ENCODE measurements at places on chromosomes 11 and 22.

- DNase-seq = no peak
Measured at GRCh38 chr22:49968313-49968830, 7.8 kb downstream of the PIM3 start.

GRCh38 chr11:16095756-16096155 lies 260.6 kb downstream of the SOX6 start:
- no peak for DNase-seq

DNA sequence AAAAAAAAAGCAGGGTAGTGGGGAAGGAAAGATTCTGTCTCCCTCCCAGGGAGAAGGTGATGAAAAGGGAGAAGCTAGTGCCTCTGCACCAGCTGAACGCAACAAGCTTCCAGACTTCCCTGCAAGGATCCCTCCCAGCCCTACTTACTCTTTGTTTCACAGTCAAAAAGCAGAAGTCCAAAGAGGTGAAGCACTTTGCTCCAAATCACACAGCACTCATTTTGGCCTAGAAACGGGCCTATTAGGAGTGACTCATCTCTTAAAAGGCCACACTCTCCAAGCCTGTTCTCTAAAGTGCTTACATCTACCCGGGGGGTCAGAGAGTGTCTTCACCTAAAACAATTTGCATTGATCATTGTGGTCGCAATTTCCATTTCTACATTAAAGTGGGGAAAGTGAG lies 17.7 kb upstream of the GRK3 start:
- DNase-seq = peak; percentile 17

DNA sequence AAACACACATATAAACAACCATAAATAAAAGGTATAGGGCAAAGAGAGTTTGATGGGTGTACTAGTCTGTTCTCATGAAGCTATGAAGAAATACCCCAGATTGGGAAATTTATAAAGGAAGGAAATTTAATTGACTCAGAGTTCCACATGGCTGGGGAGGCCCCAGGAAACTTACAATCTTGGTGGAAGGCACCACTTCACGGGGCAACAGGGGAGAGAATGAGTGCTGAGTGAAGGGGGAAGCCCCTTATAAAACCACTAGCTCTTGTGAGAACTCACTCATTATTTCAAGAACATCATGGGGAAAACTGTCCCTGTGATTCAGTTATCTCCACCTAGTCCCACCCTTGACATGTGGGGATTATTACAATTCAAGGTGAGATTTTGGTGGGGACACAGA lies 385.9 kb upstream of the ANO5 start:
- no peak for DNase-seq

- no peak for DNase-seq
Measured at GRCh38 chr11:10669258-10670033, 24.1 kb downstream of the IRAG1 start.

- peak; percentile 27 for DNase-seq
Measured at GRCh38 chr11:85182441-85183387, 444.4 kb downstream of the DLG2 start.

DNA sequence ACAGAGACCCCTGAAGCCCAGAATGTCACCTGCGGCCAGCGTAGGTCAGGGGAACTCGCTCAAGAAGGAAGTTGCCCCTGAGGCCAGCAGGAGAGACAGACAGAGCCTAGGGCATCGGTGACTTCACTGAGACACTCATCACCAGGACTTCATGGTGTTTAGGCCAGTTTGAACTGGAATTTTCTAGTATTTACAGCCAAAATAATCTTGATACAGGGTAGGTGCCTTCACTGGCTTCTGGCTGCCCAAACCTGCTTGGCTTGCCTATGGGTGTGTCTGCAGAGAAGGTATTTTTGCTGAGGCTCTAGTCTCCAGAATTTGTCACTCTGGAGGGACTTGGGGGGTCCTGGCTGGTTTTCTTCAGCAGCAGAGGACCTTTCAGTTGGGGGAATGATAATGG lies 86.6 kb downstream of the FBXO7 start:
- DNase-seq = no peak

GRCh38 chr22:30832407-30832987 lies 136.1 kb downstream of the MORC2 start:
- peak; percentile 1 for DNase-seq

DNA sequence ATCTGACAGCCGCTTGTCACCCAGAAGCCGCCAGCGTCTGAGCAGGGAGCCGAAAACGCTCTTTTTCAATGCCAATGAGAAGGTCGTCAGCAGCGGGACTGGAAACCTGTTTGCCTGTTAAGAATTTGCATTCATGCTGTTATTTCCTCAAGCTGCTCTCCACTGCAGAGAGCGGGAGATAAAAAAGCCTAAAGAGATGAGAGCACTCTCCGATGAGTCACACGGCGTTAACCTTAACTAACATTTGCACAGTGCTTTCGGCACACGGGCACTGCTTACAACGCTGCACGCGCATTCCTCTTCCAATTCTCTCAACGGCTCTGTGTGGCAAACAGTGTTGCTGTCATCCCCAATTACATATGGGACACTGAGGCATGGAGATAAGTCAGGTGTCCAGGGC lies 40.0 kb upstream of the RTL6 start:
- no peak for DNase-seq

DNA sequence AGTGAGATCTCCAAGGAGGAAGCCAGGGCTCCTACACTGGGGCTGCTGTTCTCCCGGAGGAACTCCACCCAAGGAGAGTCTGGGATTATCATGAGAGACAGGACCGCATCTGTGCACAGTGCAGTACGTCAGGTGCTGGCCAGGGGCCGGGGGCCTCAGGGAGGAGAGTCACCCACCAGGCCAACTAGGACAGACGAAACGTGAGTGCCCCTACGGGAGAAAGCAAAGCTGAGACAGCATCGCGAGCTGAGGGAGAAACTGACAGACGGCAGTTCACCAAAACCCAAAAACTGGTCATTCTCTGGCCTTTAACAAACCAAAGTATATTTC lies 273.4 kb downstream of the BRD1 start:
- DNase-seq = no peak

- DNase-seq = peak; percentile 89
Measured at GRCh38 chr11:131688048-131688693, 317.8 kb downstream of the NTM start.

DNA sequence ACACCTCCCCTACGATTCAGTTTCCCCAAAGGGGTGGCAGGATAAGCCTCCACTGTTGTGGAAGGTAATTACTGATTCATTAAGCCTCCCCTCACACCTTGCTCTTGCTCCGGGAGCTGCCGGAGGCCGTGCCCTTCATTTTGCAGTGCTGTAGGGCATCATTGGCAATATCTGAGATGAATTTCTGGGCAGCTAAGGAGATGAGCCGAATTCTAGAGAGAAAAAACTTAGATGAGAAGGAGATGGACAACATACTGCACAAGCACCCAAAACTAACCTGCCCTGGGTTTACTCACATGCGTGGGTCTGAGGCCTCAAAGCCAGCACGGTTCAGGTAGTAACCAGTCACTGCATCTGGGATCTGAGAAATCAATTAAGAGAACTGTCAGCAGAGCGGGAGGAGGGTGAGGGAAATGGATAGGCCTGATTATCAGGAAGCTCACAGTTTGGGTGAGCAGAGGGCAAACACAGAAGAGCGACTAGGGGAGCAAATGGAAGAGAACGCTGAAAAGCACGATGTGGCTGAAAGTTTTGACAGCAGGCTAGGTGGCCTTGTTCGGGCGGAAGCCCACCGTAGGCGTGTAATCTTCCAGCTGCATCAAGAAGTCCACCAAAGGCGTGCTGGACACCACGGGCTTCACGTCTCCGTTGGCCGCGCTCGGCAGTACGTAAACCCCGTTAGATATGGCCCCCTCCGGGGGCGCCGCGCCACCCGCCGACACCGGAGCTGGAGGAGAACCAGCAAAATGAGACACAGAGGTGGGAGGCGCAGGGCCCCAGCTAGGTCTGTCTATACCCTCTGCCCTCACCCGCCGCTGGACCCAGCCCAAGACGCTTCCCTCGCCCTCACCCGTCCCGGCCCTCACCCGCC lies 689 bp downstream of the TAF10 start:
- peak; percentile 27 for DNase-seq

- no peak for DNase-seq
Measured at GRCh38 chr11:44992181-44992582, 41.5 kb upstream of the TP53I11 start.

DNA sequence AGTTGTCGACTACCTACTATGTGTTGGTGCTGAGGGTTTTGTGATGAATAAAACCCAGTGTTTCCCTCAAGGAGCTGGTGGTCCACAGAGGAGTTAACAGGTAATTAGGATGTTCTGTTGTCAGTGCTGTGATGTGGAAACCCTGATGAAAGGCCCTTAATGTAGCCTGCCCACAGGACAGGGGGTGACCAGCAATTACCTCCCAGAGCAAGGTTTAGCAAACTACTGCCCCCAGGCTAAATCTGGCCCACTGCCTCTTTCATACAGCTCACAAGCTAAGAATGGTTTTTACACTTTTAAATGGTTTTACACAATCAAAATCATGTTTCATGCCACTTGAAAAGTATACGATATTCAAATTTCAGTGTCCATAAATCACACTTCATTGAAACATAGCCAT lies 536.2 kb downstream of the MIAT start:
- no peak for DNase-seq

GRCh38 chr11:121446752-121447156 lies 5.4 kb upstream of the SORL1 start:
- no peak for DNase-seq

GRCh38 chr11:10318527-10318802 lies 13.6 kb downstream of the ADM start:
- no peak for DNase-seq

GRCh38 chr22:49555526-49555925 lies 272.1 kb downstream of the BRD1 start:
- DNase-seq = no peak

DNA sequence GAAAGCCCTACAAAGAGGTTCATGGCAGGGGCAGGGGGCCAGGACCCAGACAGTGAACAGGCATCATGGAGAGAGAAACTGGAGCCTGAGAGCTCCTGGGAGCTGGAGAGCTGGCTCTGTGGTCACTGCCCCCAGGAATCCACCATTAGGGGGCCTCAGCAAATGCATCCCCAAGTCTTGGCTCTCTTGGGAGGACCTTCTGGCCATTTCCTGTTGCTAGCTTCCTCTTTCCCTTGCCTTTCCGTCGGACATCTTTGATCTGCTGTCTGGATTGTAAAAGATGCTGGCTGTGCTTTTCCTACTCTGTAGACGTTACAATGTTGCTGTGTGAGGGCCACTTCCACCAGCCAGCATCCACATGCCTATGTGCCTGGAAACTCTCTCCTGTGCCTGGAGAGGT lies 7.1 kb upstream of the CRYBB2 start:
- DNase-seq = no peak

All from GM13977 (cell line).